CD4-positive, CD25-positive, alpha-beta regulatory T cell (primary cell): ENCODE measurements at places on chromosomes 5 and 9.
A peak's percentile ranks its signal among the peaks of the same experiment; 100 is the strongest.

DNA sequence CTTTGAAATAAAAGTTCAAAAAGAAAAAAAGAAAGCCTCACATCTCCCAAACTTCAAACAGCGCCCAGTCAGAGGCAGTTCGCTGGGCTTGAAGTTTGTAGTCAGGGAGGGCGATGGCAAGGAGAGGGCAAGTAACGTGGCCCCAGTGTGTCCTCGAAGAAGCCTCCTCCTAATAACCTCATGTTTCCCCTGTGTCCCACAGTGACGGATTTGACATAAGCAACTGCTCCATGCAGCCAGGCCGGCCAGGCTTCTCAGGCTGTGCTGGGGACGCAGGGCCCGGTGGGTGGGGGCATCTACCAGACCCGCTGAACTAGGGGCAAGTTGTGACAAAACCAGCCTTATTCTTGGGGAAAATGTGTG is 172.2 kb downstream of the ERCC6L2 start:
- DNase-seq = no peak

DNA sequence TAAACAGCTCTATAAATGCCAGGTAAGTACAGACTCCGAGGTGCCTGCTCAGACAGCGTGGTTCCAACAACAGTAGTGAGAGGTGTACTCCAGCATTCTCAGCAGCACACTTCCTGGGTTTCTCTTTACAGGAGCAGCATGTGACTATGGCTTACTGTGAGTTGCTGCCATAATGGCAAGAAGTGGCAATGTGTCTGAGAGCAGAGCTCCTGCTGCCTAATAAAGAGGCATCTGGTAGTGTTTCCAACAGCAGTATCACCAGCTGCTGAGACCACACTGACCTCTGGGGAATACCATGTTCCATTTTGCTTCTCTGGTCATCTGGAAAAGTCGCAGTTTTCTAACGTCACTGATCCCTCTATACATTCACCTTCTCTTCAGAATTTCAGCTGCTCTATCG is 398.2 kb downstream of the SLCO4C1 start:
- DNase-seq = no peak

GRCh38 chr5:44911501-44911900 is 102.8 kb downstream of the MRPS30 start:
- no peak for DNase-seq

DNA sequence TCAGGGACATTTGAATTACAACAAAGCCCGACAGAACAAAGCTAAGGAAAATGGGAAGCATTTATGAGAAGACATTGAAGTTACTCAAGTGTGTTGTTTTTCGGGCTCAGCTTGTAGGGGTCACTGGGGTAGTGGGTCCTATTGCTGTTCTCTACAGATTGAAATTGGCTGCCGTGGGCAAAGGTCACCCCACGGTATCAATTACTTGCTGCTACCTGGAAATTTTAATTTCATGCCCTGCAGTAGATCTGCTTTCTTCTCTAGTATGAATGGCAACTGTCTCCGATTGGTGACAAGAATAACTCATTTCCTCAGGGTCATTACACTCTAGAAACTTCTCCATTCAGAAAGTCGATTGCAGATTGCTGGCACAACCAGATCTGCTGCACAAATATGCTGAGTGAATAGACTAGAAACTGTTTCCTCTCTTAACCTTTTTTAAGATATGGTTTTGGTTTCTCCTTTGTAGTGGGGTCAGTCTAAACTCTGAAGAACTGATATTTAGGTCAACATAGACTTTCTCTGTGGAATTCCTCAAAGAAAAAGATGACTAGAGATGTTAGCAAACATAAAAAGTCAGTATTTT is 454.1 kb downstream of the ARHGEF28 start:
- DNase-seq = no peak

- DNase-seq = no peak
Measured at GRCh38 chr9:81074221-81074620, 615.1 kb downstream of the TLE1 start.

DNA sequence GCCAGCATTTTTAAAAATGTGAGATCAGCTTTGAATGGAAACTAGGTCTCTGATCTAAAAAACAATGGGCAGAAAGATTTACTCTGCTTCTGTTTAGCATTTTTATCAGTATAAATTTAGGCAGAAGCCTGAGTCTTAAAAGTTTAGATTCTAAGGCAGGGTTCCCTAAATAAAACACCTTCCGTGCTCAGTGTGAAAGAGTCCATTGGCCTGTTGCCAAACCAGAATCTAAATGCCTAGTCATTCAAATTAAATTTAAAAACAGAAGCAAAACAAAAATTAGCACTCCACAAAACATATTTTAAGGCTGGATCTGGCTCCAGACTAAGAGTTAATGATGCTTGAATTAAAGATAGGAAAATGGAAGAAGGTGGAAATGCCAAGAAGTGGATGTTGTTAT is 4.5 kb downstream of the TYRP1 start:
- DNase-seq = no peak

GRCh38 chr5:124986667-124987066 is 240.2 kb upstream of the ZNF608 start:
- DNase-seq = no peak

DNA sequence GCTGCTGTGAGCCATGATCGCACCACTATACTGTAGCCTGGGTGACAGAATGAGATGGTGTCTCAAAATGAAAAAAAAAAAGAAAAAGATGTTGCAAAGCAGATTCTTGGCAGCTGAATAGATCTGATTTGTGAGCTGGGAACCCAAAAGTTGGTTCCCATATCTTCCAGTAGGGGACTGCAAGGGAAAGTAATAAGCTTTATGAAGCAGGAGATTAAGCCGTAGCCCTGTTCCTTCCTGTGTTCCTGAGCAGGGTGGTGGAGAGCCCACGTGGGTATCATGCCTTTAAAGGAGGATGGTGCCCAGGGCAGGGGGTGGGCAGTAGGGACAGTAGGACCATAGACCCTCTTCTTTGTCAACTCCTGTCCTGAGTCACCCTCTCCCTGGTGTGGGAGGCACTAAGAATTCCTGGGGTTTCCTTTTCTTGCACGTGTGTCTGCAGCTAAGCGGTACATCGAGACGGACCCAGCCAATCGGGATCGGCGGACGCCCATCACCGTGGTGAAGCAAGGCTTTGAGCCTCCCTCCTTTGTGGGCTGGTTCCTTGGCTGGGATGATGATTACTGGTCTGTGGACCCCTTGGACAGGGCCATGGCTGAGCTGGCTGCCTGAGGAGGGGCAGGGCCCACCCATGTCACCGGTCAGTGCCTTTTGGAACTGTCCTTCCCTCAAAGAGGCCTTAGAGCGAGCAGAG is 37.9 kb downstream of the STOM start:
- no peak for DNase-seq

GRCh38 chr9:24731754-24732153 is 186.1 kb upstream of the IZUMO3 start:
- DNase-seq = no peak

DNA sequence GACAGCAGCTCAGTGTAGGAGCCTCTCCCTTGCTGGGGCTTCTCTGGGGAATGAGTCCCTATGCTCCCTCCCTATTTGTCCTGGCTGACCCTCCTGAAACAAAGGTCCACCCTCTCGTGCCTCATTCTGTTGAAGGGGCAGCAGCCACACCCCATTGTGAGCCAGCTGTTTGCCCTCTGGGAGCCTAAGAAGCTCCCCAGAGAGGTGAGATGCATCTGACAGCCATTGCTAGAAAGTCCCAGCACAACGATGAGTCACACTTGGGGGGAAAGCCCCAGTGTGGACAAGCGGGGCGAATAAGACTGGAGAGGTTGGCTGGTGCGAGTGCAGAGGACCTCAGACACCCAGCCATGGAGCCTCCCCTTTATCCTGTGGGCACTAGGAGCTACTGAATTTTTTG is 101.4 kb downstream of the PPARGC1B start:
- DNase-seq = peak; percentile 21

GRCh38 chr5:59842999-59843398 is 50.5 kb downstream of the PDE4D start:
- DNase-seq = no peak

GRCh38 chr5:62042007-62042406 is 264.0 kb upstream of the KIF2A start:
- no peak for DNase-seq

- no peak for DNase-seq
Measured at GRCh38 chr5:79508354-79508753, 5.6 kb downstream of the HOMER1 start.

DNA sequence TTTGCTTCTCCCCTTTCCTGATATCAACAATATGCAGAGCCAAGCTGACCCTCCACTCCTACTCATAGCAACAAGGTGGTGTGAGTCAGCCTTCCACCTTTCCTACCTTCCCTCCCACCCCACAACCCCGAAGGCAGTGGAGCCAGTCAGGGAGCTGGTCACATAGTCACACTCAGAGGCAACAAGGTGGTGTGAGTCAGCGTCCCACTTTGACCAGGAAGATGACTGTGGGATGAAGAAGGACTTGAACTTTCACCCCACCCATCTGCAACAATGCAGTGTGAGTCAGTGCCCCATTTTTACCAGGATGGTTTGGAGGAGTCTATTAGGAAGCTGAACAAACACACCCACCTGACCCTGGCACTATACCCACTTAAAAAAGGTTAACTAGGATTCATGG is 30.1 kb upstream of the ZNF782 start:
- no peak for DNase-seq

DNA sequence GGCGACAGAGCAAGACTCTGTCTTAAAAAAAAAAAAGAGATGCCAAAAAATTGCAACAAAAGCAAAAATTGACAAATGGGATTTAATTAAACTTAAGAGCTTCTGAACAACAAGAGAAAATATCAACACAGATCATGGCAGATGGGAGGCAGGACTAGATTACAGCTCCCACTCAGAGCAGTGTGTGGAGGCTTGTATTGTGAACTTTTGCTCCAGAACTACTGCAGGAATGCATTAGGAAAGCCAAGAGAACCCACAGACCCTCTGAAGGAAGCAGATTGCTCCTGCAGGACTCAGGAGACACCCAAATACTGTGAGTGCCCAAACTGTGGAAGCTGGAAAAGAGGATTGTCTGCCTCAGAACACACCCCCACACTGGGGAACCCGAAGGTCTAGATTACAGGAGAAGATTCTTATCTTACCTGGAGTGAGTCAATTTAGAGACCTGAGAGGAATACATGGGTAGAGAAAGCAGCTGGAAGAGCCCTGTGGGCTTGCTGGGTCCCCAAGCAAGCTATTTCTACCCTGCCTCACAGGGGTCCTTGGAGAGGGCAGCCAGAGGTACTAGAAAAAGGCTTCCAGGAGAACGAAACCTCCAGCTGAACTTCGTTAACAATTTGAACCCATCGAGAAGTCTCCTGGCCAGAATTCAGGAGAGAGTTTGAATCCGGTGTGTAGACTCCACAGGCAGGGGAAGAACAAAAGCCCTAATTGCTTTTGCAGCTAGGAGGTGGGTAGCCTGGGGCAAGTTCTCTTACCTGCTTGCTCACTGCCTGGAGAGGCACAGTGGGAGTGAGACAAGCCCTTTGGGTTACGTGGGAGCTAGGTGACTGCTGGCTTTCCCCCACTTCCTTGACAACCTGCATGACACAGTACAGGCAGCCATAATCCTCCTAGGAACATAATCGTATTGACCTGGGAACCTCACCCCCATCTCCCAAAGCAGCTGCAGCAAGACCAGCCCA is 593.4 kb upstream of the RGMB start:
- no peak for DNase-seq

GRCh38 chr9:135240871-135241311 is 153.4 kb downstream of the OLFM1 start:
- DNase-seq = no peak

- DNase-seq = no peak
Measured at GRCh38 chr9:114754581-114754980, 51.3 kb downstream of the TNFSF15 start.

GRCh38 chr5:96067251-96067650 is 105.6 kb upstream of the ELL2 start:
- no peak for DNase-seq

- DNase-seq = no peak
Measured at GRCh38 chr9:83535736-83536135, 2.5 kb downstream of the FRMD3 start.

DNA sequence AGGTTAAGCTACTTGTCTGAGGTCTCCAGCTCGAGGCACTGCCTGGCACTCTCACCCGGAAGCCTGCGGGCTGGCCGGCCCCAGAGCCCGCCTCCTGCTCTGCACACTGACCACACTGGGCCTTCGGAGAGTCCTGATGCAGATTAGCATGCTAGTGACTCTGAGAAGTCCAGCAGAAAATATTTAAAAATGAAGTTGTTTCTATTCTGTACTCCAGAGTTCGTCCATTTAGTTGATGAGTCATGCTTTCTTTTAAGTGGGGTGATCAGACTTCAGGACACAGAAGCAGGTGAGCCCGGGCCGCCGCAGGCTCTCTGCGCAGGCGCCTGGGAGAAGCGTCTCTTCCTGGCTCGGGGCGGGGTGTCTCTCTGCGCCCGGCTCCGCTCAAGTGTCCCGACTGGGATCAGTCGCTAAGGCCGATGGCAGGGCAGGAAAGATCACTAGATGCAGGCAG is 32.5 kb downstream of the FAM240B start:
- peak; percentile 3 for DNase-seq

GRCh38 chr5:174292348-174292747 is 246.8 kb downstream of the NSG2 start:
- DNase-seq = no peak

DNA sequence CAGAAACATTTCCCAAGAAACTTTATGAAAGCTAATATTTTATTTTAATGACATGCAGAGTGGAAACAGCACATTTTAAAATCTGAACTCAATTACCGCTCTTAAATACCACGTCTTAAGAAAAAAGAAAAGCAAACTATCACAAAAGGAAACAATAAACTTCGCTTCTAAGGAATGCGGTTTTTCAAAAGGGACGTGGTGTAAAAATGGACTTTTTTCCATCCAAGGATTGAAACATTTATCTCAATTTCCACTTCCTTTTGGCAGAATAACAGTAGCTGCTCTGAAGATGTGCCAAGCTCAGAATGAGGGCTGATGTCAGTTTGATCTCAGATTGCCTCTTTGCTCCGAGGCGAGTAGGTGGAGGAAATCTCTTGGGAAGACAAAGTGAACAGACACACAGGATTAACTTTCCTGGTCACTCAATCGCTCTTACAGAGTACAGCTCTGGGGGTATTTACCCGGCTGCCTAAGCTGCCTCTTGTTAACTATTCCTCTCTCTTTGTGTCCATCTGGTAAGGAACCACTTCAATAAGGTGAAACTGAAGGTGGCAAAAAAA is 158.5 kb downstream of the TRPM6 start:
- no peak for DNase-seq

- no peak for DNase-seq
Measured at GRCh38 chr5:17817990-17818389, 183.7 kb downstream of the TAF11L14 start.
